ENCODE measurements at places on chromosomes 11 and 22. TPM values are rescaled to one million over a fixed set of nuclear protein-coding genes. Genes with fewer than 3 reads are reported as not detected.

The ARL14EP gene
- total RNA-seq = 22.7 TPM

The JAM3 gene
- 19.5 TPM for total RNA-seq

The GP1BB gene
- 1.8 TPM for total RNA-seq

The FAM227A gene
- 0.24 TPM for total RNA-seq

The SMIM35 gene
- not detected for total RNA-seq

Data from omental fat pad (tissue), 4 donors.